ENCODE measurements at places on chromosomes 5 and 9. TPM values are rescaled to one million over a fixed set of nuclear protein-coding genes. Genes with fewer than 3 reads are reported as not detected.

DNA sequence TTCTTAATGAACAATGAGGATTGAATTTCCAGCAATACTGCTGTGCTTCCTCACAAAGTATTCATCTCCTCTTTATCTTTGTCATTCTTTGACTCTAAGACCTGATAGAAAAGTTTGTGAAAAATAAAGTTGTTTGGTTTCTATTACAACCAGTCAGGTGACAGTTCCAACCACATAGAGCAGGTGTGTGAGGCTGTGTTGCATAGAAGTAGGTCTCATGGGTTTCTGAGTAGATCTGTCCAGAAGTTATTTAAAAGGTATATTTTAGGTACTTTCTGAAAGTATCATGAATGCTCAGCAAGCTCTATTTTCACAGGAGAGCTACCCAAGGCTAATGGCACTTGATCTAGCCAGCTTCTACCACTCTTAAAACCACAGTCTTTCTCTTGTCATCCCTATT is 637.0 kb downstream of the DNAH5 start:
- no peaks in the 10 kb centered on the region for H3K36me3 ChIP-seq
- no peak for DNase-seq
- no peak overlapping the region for H3K4me3 ChIP-seq
- H3K27me3 ChIP-seq = no peaks in the 10 kb centered on the region
- no peak overlapping the region for H3K27ac ChIP-seq

GRCh38 chr9:82490019-82490499 is 501.5 kb downstream of the SPATA31D1 start:
- H3K27me3 ChIP-seq = no peaks in the 10 kb centered on the region
- no peaks in the 10 kb centered on the region for H3K36me3 ChIP-seq
- peak; percentile 74 for DNase-seq
- no peak overlapping the region for H3K27ac ChIP-seq
- peaks cover 5% of the 10 kb centered on the region for H3K4me1 ChIP-seq

DNA sequence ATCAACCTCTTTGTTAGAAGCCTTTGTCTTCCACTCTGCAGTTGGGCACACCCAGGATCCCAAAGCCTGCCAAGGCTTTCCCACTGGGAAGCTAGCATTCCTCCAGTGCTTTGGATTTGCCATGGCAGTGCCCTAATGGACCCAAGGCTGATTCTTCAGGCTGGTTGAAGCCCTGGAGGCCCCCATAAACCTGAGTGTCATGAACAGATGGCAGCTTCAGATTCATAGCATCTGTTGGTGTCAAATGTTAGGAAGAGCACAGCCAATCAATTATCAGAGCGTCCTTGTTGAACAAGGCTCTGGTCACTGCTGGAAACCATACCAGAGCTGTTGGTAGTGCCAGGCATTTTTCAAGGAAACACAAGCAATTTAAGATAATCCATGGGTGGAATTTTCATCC is 241.1 kb upstream of the KLF4 start:
- no peaks in the 10 kb centered on the region for H3K27me3 ChIP-seq
- no peaks in the 10 kb centered on the region for H3K36me3 ChIP-seq
- DNase-seq = no peak
- no peak overlapping the region for H3K27ac ChIP-seq
- H3K4me1 ChIP-seq = peaks cover 19% of the 10 kb centered on the region
- no peak overlapping the region for H3K4me3 ChIP-seq

DNA sequence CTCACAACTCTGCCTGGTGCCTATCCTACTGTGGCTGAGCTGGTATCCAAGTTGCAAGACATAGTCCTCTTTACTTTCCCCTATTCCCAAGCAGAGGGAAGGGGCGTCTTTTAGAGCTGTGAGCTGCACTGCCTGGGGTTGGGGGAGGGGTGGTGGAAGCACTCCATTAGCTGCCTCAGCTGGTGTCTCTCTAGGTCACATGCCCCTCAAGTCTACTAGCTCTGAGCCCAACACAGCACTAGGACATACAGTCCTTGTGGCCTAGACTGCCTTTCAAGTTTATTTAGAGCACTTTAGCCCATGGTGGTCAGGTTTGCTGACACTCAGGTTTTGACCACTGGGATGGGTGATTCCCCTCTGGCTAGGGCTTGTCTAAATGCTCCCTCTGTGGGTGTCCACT is 54.7 kb downstream of the SREK1 start:
- no peaks in the 10 kb centered on the region for H3K27me3 ChIP-seq
- DNase-seq = no peak
- no peak overlapping the region for H3K27ac ChIP-seq
- H3K36me3 ChIP-seq = no peaks in the 10 kb centered on the region
- no peaks in the 10 kb centered on the region for H3K4me1 ChIP-seq

DNA sequence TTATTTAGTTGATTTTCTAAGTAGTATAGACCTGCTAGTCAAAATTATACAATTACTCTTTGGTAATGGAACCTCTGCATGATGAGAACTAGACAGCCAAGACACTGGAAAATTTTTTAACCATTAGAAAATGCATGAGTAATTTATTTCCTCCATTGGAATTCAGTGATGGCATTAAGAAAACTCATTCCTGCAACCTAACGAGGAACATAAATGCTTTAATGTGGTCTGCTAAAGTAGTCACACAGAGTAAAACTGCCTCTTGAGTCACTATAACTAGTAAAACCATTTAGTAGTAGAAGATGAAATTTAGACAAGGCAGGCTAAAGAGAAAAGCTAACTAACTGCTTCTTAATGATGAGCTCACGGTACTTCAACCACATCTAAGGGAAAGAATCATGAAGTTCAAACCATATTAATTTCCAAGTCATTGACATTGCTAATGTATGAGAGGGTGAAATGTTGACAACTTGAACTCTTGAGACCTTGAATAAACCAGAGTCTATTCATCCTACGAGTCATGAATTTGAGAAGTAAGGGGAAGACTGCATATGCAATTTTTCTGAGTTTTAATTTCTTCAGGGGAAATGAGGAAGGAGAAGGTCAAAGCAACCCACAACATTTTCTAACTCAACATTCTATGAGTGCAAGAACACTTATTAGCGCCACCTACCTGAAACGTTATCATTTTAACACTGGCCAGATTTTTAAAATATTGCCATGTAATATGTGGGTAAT is 74.4 kb downstream of the GLIS3 start:
- peak overlapping the region; percentile 7 for H3K27ac ChIP-seq
- no peaks in the 10 kb centered on the region for H3K27me3 ChIP-seq
- no peak overlapping the region for H3K4me3 ChIP-seq
- no peaks in the 10 kb centered on the region for H3K36me3 ChIP-seq
- DNase-seq = peak; percentile 95

- no peak overlapping the region for H3K27ac ChIP-seq
- peaks cover 7% of the 10 kb centered on the region for H3K4me1 ChIP-seq
- H3K4me3 ChIP-seq = no peak overlapping the region
- no peaks in the 10 kb centered on the region for H3K36me3 ChIP-seq
These were observed 68.6 kb upstream of the CPEB4 start for GRCh38 chr5:173819521-173819920.

DNA sequence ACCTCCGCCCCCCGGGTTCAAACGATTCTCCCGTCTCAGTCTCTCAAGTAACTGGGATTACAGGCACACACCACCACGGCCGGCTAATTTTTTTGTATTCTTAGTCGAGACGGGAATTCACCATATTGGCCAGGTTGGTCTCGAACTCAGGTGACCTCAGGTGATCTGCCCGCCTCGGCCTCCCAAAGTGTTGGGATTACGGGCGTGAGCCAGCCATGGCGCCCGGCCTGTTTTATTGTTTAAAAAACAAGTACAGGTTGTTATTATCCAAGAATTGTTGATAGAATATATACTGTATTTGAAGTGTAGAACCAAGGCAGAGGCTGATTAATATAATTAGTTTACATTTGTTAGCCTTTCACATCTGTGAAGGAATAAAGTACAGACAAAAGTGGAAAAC is 8.9 kb downstream of the PARP8 start:
- H3K27me3 ChIP-seq = no peaks in the 10 kb centered on the region
- peaks cover 7% of the 10 kb centered on the region for H3K4me1 ChIP-seq
- no peaks in the 10 kb centered on the region for H3K36me3 ChIP-seq
- DNase-seq = no peak
- H3K4me3 ChIP-seq = no peak overlapping the region

DNA sequence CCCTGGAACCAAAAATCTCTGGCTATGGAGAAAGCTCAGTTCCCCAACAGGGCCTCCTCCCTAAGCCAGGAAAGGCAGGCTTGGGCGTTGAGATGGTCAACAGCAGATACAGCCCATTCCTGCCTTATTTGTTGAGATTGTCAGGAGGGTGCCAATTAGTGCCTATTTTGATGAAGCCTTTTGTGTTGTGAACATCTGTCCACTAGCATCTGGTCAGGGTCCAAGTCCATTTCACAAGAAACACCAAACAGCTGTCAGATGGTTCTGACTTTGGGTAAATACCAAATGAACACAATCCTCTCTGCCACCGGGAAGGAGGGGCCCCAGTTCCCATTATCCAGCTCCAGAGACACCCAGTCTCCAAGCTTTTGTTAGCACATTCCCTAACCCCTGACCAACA is 19.9 kb downstream of the SEMA6A start:
- DNase-seq = no peak
- H3K4me1 ChIP-seq = no peaks in the 10 kb centered on the region
- H3K4me3 ChIP-seq = no peak overlapping the region
- no peaks in the 10 kb centered on the region for H3K27me3 ChIP-seq
- no peak overlapping the region for H3K27ac ChIP-seq
- H3K36me3 ChIP-seq = no peaks in the 10 kb centered on the region

- no peak overlapping the region for H3K27ac ChIP-seq
- DNase-seq = no peak
- peaks cover 2% of the 10 kb centered on the region for H3K4me1 ChIP-seq
- no peaks in the 10 kb centered on the region for H3K27me3 ChIP-seq
These were observed 263.7 kb upstream of the DAPK1 start for GRCh38 chr9:87233899-87234455.

DNA sequence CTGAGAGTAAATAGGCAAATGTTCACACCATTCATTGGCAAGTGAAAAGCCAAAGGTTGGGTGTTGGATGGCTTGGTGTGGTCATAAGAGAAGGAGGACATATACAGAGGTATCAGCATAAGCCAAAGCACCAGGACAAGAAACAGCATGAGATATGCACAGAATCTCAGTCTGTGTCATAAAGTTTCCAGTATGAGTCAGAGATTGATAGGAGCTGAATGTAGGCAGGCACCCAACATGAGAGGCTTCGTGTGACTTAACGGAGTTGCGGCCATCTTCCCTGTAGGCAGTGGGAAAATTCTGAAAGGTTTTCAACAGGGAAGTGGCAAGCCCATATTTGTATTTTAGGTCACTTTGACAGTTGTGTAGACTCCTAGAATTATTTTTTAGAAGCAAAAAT is 54.5 kb downstream of the SNCAIP start:
- DNase-seq = peak; percentile 38
- H3K27me3 ChIP-seq = no peaks in the 10 kb centered on the region
- no peaks in the 10 kb centered on the region for H3K4me1 ChIP-seq
- H3K36me3 ChIP-seq = no peaks in the 10 kb centered on the region

DOCK2 gene
- 1.4 TPM for total RNA-seq

FIBCD1 gene
- total RNA-seq = 1.1 TPM

DENND1A gene
- 21.4 TPM for total RNA-seq

GADD45G gene
- total RNA-seq = not detected
